HepG2 (cell line): ENCODE measurements at places on chromosomes 13 and 19. TPM values are rescaled to one million over a fixed set of nuclear protein-coding genes. Genes with fewer than 3 reads are reported as not detected.

SERTAD1 gene
- total RNA-seq, result 4.3 and 4.7 TPM in 2 replicates

OR1M1 gene
- total RNA-seq, result not detected in 2 replicates

SCAMP4 gene
- total RNA-seq, result 10.8 and 13.7 TPM in 2 replicates

CASP14 gene
- not detected in 2 replicates for total RNA-seq

CD320 gene
- total RNA-seq, result 44.4 and 99.9 TPM in 2 replicates

- DNase-seq, result no peak
Observed at GRCh38 chr13:75745387-75745786, 109.3 kb downstream of the LMO7 start.

- no peak for DNase-seq
Observed at GRCh38 chr13:27822258-27822872, 30.1 kb downstream of the GSX1 start.

- DNase-seq, result no peak
Observed at GRCh38 chr19:20422216-20423205, 143.1 kb downstream of the ZNF737 start.

DNA sequence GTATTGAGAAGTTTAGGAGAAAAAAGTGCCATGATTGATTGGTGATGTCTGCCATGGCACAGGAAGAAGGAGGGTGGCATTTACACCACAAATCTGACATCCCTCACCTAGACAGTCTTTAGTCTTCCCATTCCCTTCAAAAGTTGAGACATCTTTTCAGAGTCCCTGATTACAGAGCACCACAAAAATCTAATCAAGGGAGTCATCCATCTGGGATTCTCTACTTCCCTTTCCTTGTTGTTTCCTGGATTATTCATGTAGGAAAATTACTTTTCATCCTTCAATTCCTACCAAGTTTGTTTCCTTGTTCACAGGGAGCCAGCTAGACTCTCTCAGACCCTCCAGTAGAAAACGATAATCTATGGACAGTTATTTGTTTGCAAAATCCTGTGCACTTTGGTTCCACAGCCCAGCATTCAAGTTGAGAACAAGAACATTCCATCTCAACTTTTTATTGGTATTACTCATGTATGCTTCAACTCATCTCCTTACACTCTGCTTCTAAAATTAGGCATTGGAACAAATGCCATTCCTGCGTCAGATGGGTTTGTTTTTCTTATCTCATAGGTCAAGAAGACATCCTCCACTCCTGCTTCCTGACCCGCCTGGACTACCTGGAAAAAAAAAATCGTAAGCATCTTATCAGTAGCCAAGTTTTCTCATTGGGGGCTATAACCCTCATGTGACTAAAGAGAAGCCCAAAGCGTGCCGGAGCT is 259.9 kb downstream of the FOXO1 start:
- peak; percentile 43 for DNase-seq

GRCh38 chr13:34719060-34719875 is 222.8 kb upstream of the NBEA start:
- DNase-seq, result no peak

- DNase-seq, result no peak
Observed at GRCh38 chr13:106599875-106600797, 32.2 kb upstream of the ARGLU1 start.

GRCh38 chr19:3555653-3556422 is 1.5 kb downstream of the MFSD12 start:
- DNase-seq, result no peak

DNA sequence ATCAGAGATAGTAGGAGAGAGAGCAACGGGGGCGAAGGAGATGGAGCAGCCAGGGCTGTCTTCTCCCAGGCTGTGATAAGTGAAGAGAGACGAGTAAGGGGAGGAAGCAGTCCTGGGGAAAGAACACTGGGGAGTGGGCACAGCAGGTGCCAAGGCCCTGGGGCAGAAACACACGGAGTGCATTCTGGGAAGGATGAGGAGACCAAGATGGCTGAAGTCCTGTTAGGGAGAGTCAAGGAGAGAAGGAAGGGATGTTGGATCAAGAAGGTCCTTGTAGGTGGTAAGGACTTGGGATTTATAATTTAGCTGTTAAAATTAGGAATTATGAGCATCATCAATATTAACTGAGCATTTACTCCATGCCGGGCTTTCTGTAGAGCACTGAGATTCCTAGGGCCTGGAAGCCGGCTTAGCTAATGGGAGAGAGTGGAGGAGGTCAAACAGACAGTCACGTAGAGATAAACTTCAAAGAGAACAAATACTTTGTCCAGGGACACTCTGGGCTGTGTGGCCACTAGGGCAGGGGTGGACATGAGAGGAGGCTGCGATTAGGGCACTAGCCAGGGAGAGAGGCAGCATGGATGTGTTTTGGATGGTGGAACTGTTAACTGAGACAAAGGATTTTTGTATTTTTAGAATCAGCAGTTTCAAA is 134.2 kb upstream of the PEG3 start:
- DNase-seq, result peak; percentile 95

- no peak for DNase-seq
Observed at GRCh38 chr13:78777976-78778375, 119.0 kb upstream of the OBI1 start.
